ENCODE measurements at places on chromosomes 4 and X.

- no peak for DNase-seq
These were observed 374.2 kb upstream of the F9 start for GRCh38 chrX:139156356-139156755.

DNA sequence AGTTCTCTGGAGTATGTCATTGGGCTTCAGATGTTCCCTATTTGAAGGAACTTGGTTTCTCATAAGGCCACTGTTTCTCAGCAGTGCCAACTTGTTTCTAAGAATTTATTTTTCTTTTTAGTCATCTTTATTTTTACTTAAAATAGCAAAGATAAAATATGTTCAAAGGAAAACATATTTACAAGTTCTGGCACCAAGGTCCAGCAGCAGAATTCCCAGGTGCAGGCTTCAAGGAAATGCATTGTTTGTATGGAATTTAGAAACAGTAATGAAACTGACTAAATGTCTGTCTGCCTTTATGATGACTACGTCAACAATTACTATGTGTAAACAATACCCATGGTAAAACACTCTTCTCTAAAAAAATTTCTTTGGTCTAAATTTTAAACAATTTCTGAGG lies 109.6 kb downstream of the IL15 start:
- DNase-seq = no peak

GRCh38 chr4:81457921-81458520 lies 13.7 kb downstream of the RASGEF1B start:
- DNase-seq = no peak

GRCh38 chrX:73562984-73563737 lies at the start of gene CHIC1:
Gene CHIC1 (plus strand): TSS chrX:73563197. CDS start chrX:73563285, 88 bp downstream.
- peak; percentile 82 for DNase-seq

DNA sequence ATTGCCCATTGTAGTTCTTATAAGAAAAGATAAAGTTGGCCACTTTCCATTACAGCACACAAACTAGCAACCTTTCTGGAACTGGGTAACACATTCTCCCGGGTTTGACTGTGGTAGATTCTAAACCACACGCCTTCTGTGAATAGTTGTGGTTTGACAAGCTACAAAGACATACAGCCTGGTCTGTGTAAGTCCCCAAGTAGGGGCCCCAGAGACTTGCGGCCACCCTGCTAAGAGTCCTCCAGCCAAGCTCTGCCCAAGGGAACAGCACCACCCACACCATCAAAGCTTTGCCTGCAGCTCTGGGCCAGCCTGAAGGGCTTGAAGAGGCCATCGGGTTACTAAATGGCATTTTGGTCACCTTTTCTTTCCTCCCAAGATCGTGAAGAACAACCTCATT lies 203.4 kb downstream of the MAML3 start:
- peak; percentile 16 for DNase-seq

DNA sequence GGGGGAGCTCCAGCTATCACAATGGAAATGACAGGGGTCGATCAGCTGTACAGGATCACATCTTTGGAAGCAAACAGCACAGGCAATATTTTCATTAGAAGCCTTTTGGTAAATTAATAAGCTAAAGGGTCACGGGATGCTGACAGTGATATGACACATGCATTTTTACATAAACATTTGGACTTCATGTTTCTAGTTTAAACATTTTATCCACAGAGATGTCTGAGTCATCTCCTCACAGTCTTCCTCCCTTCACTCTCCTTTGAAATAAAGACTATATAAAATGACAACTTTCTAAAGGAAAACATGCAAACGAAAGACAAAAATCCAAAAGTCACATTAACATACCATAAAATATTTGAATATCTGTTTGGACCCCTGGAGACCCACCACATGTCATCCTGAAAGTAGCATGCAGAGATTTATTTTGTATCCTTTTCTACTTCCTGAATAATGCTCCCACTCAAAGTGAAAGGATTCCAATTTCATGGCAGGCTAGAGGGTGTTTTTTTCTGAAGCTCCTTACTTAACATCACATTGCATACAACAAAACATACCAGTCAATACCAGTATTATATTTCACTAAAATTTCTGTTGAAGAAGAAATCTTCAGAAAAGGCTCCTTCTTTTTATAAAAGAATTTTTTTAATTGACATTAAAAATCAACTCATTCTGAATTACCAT lies 200.1 kb upstream of the PPARGC1A start:
- DNase-seq = no peak

GRCh38 chr4:99029018-99029735 lies 33.7 kb downstream of the METAP1 start:
- DNase-seq = no peak

GRCh38 chr4:153529646-153530045 lies 63.5 kb downstream of the TMEM131L start:
- no peak for DNase-seq

GRCh38 chr4:143668930-143669552 lies 31.4 kb downstream of the FREM3 start:
- no peak for DNase-seq

DNA sequence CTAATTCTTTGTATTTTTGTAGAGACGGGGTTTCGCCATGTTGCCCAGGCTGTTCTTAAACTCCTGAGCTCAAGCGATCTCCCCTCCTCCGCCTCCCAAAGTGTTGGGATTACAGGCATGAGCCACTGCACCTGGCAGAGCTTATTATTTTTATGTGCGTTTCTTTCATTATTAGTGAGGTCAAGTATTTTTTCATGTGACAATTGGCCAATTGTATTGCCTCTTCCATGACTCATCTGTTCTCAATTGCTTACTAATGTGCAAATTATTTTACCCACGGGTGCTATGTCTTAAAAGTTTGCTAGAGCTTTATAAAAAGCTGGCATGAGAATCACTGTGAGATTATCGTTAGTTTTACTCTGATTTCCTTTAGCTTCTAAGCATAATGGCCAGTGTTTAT lies 13.0 kb upstream of the ARX start:
- DNase-seq = no peak

GRCh38 chr4:112311516-112311915 lies 14.3 kb downstream of the ALPK1 start:
- no peak for DNase-seq

GRCh38 chrX:48025561-48025960 lies 18.8 kb downstream of the SPACA5 start:
- DNase-seq = peak; percentile 66

DNA sequence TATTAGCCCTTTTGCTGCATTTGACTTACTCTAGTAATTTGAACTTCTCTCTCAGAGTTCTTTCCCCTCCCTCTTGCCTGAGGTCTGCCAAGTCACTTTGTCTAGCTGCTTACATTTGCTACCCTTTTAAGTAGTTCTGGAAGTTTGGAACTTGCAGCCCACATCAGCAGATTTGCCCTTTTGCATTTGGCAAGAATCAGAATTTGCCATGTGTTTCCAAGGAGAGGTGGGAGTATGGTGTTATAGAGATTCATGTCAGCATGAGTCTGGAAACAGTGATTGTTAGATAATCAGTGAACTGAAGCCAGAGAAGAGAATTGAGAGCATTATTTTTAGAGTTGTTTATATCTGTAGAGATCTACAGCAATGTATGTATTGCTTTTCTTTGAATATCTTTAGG lies 52.1 kb downstream of the KLHL34 start:
- no peak for DNase-seq

- DNase-seq = no peak
These were observed 443.2 kb downstream of the INPP4B start for GRCh38 chr4:142402900-142403299.

- DNase-seq = no peak
These were observed 40.3 kb upstream of the MAB21L2 start for GRCh38 chr4:150541681-150542080.

DNA sequence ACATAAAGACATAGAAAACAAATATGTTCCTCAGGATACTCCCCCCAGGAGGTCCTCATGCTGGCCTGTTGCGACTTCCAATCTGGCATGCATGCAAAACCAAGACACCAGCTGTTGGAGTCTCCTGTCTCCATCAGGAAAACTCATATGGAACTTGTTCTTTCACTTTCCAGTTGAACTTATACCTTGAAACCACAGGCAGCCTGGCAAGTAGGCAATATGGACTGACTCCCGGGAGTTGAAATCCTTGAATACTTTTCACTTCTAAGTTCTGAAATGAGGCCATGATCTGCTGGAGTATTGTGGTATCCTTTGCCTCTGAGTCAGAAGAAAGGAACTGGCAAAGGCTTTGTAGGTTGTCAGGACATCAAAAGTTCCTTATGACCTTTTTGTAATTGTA lies 444.2 kb downstream of the IDS start:
- DNase-seq = no peak

- DNase-seq = no peak
These were observed 11.9 kb downstream of the EXOC1 start for GRCh38 chr4:55865228-55865806.

DNA sequence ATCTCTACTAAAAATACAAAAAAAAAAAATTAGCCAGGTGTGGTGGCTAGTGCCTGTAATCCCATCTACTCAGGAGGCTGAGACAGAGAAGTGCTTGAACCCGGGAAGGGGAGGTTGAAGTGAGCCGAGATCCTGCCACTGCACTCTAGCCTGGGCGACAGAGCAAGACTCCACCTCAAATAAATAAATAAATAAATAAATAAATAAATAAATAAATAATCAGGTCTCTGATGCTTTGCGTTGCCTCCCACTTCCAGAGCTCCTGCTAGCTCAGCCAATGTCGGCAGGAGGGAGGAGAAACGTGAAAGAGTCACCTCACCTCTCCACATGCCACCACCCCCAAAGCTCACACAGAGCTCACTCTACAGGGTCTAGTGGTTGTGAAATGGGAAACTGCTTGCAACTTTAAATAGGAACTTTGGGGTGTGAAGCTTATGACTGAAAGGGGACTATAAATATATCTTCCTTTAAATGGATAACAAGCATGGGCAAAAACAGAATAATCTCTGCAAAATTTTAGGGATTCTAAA lies 7.9 kb downstream of the SMIM31 start:
- no peak for DNase-seq

- DNase-seq = no peak
These were observed 146.4 kb downstream of the PCDH19 start for GRCh38 chrX:100263650-100264049.

GRCh38 chr4:123994917-123995316 lies 598.3 kb downstream of the SPRY1 start:
- no peak for DNase-seq

- DNase-seq = no peak
These were observed 78.9 kb upstream of the PPP2R3B start for GRCh38 chrX:465418-466215.

- no peak for DNase-seq
These were observed 12.7 kb upstream of the ZNF330 start for GRCh38 chr4:141207961-141208360.

- DNase-seq = peak; percentile 11
These were observed 128.4 kb downstream of the ZMAT1 start for GRCh38 chrX:101803451-101803850.

- no peak for DNase-seq
These were observed 44.8 kb downstream of the SMARCA5 start for GRCh38 chr4:143558286-143558685.

DNA sequence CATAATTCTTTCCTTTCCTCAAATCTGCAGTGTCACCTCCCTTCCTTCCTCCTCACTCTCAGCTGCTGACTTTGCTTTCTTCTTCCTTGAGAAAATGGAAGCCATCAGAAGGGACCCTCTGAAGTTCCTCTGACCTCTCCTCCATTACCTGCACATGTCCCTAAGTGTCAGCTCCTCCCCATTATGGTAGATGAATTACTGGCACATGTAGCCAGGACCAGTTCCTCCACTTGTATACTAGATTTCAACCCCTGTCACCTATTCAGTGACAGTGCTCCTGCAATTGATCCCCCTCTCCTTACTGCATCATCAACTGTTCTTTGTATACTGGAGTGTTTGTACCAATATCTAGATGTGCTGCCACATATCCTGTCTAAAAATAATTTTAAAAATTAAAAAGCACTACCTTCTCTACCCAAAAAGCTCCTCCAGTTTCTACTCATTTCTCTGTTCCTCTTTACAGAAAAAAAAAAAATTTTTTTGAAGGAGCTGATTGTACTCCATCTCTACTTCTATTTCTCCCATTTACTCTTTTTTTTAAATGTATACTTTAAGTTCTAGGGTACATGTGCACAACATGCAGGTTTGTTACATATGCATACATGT lies 78.6 kb downstream of the CLCN5 start:
- no peak for DNase-seq

- no peak for DNase-seq
These were observed 6.2 kb downstream of the RAB40A start for GRCh38 chrX:103513067-103513466.

DNA sequence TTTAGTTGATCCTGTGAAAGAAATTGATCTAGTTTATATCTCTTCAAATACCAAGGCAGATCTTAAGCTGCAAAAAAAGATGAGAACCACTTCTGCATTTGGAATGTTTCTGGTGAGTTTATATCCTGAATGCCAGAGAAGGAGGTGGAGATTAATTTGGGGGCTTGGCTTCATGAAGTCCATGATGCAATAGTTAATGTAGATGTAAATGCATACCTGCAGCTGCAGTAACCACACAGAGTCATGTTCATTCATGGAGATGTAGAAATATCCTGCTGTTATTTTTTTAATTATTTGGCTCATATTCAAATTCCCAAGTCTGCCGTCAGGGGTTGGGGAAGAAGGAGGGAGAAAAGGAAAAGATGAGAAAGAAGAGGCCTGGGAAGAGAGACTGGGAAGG lies at the start of gene SULT1E1:
SULT1E1 (minus strand) TSS at position 94 of the 400 bp plus-strand sequence. CDS start 2,501 bp downstream, outside the sequence.
- no peak for DNase-seq

DNA sequence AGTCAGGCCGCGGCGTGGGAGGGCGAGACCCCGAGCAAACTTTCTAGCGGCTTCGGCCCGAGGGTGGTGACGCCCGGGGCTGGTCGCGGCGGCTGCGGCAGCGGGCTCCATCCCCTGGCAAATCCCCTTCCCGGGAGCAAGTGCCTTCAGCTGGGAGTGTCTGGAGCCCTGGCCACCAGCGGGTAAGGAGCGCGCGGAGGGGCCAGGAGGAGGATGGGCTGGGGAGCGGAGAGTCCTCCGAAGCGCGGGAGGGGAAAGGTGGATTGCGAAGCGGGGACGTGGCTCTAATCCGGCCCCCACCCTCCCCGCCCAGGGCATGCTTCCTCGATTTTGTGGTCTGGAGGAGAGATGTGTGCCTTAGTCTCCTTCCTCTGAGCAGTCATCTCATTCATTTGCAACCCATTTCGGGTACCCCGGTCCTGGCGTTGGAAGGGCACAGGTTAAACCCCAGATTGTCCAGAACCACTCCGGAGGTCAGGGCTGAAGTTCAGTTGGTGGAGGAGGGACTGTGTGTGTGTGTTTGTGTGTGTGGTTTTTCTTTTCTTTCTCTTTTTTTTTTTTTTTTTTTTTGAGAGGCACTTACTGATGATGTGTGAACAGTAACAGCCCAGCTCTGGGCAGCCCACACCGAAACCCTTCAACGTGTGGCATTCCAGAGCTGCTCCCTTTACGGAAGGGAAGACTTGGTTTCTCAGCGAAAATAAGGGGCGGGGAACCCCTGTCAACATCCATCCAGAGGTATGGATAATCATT lies 516 bp downstream of the SGMS2 start:
- no peak for DNase-seq

DNA sequence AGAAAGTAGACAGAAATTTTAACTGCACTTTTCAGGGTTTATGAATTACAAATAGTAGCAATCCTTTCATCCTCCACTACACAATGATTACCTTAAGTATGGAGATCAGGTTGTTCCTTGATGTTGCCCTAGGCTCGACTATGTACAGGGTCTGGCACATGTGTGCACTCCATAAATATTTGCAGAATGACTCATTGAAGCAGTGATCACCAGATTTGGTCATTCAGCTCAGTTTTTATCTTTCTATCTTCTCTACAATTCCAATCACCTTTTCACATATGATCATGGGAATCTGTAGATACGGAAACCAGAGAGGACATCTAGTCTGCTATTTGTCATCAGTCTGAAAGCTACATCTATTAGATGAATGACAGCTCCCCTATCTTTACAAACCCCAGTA lies 171.7 kb upstream of the HCCS start:
- no peak for DNase-seq
